ENCODE measurements at places on chromosomes 16 and 17.

- no peak for DNase-seq
Measured at GRCh38 chr17:32020943-32021614, 13.9 kb downstream of the LRRC37B start.

- DNase-seq = no peak
Measured at GRCh38 chr16:75965504-75966374, 239.4 kb upstream of the CPHXL start.

DNA sequence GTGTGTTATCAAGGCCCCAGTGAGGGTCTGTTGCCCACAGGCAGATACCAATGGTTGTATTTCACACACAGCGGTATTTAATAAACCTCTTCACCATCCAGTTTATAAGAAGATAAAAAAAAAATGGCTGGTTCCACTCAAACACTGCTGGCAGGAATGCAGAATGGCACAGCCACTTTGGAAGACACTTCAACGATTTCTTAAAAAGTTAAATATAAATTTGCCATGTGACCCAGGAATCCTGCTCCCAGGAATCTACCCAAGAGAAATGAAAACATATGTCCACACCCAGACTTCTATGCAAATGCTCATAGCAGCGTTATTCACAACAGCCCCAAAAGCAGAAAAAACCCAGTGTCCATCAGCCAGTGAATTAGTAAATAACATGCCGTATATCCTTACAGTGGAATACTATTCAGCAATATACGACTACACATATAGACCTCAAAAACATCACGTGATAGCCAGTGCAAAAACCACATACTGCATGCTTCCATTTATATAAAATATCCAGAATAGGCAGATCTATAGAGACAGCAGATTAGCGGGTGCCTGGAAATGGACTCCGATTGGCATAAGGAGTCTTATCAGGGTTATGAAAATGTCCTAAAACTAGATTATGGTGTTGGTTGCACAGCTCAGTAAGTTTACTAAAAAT is 38.7 kb downstream of the XYLT1 start:
- DNase-seq = no peak

GRCh38 chr16:84725481-84726078 is 25.8 kb downstream of the USP10 start:
- DNase-seq = no peak

- DNase-seq = no peak
Measured at GRCh38 chr16:67421030-67421429, 4.8 kb upstream of the ZDHHC1 start.

DNA sequence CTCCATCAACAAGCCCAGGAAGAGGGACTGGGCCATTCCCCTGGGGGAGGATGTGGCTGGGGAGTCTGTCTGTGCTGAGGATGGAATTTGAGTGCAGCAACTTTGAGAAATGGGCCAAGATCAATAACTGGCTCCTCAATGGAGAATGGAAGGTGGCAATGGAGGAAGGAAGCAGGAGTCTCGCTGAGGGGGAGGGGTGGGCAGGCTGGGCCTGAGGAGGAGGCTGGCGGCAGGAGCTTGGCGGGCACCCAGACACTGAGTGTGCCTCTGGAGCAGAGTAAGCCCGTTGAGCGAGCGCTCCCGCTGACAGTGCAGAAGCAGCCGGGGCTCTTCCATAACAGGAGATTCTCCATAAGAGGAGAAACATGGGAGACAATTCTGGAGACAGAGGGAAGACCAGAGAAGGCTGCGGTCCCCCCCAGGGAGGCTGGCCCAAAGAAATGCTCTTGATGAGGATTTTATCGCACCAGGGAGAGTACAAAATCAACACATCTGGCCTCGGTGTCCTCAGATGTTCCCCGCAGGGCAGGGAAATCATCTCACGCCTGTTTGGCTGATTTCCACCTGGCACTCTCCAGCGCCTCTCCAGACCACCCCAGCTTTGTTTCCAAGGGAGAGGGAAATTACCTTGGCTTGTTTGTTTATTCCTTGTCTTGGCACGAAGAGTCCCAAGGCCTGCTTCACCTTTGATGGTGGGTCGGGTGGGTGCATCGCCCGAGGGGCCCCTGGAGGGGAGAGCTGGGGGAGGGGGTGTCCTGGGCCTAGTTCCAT is 2.8 kb upstream of the MMP15 start:
- DNase-seq = no peak
